Inflammatory macrophage treated with lipopolysaccharide for 4 hours (primary cell): ENCODE measurements at places on chromosomes 4 and X.

DNA sequence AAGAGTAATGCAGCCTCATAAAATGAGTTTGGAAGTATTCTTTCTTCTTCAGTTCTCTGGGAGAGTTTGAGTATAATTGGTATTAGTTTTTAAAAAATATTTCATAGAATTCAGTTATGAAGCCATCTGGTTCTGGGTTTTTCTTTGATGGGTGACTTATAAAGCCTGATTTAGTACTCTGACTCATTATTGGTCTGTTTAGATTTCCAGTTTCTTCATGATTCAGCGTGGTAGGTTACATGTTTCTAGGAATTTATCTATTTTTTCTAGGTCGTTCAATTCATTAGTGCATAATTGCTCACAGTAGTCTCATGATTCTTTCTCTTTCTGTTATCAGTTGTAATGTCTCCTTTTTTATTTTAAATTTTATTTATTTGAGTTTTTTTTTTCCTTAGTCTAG, 111.2 kb downstream of the CEP44 start:
- peak; percentile 8 for DNase-seq

DNA sequence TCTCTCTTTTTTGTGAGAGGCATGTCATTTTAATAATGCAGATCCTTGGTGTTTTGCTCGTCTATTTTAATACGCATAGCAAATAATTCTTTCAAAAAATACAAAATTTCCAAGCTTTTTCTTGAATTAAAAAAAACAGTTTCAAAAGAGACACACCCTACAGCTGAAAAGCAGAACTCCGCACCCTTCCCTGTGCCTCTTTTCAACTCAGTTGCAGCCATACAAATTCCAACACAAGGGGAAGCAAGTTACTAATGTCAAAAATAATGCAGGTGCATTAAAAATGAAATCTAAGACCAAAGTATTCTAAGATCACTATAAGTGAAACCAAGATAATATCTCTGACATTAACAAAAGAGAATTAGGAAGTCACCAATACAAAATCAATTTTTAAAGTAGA, 66.6 kb downstream of the NR3C2 start:
- DNase-seq: peak; percentile 8

DNA sequence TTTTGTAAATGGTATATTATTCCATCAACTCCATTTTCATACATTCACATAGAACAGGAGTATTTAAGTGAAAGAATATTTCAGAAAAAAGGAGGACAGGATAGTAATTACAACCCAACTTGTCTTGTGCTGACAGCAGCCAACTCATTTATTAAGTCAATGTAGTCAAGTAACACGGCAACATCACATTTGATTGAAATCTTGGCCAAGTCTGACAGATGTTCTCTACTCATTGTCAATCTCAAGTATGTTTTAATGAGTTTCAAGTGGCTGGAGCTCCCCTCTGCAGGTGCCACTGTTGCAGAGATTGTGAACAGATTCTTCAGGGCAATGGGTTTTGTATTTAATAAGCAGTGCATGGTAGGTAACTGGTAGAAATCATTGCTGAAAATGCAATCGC, 332.5 kb downstream of the C4orf33 start:
- DNase-seq: no peak

GRCh38 chrX:27746516-27746915, 61.3 kb upstream of the MAGEB10 start:
- DNase-seq: no peak

DNA sequence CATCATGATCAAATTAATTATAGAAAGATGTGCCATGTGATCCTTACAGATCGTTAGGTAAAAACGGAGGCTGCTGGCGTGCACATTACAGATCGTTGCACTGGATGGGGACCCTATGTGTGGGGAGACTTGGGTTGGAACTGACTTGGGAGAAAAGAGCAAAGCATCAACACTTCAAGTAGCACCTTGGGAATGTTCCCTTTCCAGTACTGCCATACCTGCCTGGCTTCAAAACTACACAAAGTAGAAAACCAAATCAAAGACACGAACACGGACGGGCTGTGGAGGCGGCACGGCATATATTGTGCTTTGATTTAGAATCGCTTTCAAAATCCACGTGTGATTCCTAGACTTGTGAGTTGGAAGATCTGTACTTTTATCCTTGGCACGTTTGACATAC, 898 bp downstream of the CMC4 start:
- no peak for DNase-seq

- DNase-seq: no peak
Observed at GRCh38 chrX:4825550-4825949, 1112.1 kb upstream of the PRKX start.

DNA sequence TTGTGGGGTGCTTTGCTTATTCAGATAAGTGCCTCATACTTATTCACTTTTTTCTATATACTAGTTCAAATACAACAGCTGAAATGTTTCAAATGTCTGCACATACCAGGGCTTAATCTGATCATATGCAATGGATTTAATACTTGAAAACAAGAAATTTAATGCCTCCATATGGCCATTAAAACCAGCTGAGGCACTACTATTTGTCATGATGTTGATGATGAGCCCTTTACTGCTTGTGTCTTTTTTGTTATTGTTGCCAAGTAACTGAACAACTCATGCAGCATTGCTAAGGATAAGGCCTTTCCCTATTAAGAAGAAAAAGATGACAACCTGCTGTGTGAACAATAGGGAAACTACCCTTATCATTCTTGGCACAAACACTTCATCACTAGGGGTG, 52.5 kb downstream of the MAGEB10 start:
- no peak for DNase-seq

DNA sequence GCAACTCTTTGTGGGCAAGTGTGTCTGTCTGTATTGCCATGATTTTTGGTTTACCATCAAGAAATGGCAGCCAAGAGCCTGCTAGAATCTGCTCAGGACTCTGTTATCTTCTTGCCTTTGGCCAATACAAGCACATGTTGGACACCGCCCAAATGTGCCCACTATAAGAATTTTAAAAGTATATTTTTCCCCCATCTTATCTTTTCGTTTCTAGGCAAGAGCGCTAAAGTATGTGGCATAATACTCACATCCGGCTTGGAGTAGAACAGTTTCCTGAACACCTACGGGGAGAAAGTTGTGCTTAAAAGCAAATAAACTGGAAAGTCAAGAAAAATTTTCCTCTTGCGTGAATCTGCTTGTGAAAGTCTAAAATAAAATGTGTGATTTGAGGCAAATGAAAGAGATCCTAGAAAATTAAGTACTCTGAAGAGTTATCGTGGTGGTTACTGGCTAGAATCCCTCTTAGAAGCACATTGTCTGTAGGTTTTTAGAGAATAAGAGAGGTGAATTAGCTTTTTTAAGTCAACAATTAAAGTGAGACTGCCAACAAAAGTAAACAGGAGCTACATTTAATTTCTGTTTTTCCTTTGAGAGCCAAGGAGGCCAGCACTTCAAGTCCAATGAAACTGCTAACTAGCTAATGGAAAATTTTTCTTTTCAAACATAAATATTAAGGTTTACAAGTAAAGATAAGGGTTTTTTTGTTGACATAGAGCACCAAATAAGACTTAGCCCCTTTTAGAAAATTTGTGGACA, 220.2 kb downstream of the SOWAHB start:
- no peak for DNase-seq

DNA sequence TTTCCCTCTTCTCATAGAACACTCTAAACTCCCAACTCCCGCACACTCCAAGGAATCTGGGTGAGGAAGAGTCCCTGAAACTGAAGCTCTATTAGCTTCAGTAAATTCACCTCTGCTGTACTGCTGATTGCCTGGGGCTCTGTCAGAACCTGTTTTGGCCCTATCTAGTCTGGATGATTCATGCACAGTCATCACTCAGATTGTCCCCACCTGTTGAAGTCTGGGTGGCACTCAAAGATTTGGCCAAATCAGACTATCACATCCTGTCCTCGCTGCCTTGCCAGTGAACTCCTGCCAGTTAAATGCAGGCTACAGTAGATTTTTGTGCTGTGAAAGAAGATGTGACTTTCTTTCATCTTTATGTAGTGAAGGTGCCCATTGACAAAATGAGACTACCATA, 63.5 kb upstream of the EMCN start:
- DNase-seq: no peak

GRCh38 chr4:152643153-152644035, 36.4 kb downstream of the TMEM154 start:
- DNase-seq: peak; percentile 79

GRCh38 chrX:119983494-119983893, 39.9 kb upstream of the NKAP start:
- no peak for DNase-seq

DNA sequence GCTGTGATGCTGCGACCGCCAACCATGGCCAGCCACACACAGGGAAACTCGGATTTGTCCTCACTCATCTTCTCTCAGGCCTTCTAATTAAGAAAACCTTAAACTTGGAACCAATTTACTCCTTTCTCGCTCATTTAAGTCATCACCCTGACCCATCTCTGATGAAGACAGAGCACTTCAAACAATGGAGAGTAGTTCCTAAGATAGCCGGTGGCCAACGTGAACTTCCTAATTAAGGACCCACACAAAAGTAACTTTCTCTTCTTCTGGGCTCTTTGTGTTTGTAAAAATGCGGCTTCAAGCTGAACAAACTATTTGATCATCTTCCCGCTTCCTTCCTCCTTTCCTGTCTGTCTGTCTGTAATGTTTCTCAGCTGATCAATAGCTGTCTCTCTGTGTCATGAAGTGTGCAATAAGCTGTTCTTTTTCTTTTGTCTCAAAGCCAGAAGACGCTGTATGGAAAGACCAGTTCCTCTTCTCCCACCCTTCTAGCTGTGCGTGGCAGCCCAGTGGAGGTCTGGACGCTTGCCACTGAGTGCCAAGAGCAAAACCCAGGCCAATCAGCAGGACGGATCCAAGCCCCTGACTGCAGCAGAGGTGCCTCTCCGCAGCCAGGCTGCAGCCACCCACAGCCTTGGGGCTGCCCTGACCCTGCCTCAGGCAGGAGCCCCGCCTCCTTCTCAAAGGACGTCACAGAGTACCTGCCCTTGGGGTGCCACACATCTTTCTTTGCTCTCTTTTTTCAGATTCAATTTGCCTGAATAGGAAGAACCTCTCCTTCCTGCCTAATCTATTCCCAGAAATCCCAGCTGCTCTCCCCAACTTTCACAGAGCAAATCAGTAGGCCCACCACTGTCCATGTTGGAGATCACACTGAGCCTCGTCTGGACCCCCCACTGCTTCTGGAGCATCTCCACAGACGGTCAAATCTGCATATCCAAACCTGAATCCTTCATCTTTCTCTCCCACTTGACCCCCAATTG, 59.3 kb downstream of the MAML3 start:
- DNase-seq: peak; percentile 92

GRCh38 chr4:48028696-48029095, 12.1 kb downstream of the NIPAL1 start:
- DNase-seq: no peak

GRCh38 chrX:46569621-46570020, 3.9 kb upstream of the CHST7 start:
- DNase-seq: no peak

- DNase-seq: no peak
Observed at GRCh38 chr4:131367441-131367840, 1781.7 kb upstream of the PCDH10 start.

DNA sequence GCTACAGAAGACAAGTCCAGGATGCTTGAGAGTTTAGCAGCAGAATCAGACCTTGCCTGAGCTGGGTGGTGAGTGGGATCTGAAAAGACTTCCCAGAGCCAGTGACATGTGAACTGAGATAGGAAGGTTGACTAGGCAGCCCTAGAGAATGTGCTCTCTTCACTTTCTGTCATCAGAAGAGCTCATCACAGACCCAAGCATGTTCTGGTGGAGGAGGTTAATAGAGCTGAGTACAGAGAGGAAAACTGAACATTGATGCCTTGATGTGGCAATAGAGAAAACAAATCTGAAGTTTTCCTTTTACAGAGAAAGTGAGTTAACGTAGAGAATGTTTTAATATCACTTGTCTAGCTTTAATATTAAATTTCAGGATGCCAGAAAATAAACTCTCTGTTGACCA, 17.1 kb downstream of the ADGRL3 start:
- no peak for DNase-seq

DNA sequence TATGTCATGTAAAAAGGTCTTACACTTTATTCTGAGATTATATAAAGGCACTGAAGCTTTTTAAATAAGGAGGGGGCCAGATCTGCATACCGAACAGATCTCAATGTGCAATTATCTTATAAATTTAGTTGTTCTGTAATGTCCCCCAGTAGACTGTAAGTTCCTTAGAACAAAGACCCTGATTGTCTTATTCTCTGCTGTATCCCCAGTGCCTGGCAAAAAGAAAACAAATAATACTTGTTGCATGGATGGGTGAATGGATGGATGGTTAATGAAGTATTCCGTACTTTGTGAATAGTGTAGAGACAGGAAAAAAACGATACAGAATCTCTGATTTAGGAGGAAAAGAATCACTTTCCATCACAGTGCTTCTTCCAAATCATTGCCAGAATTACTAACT, 141.5 kb downstream of the CHM start:
- DNase-seq: no peak

DNA sequence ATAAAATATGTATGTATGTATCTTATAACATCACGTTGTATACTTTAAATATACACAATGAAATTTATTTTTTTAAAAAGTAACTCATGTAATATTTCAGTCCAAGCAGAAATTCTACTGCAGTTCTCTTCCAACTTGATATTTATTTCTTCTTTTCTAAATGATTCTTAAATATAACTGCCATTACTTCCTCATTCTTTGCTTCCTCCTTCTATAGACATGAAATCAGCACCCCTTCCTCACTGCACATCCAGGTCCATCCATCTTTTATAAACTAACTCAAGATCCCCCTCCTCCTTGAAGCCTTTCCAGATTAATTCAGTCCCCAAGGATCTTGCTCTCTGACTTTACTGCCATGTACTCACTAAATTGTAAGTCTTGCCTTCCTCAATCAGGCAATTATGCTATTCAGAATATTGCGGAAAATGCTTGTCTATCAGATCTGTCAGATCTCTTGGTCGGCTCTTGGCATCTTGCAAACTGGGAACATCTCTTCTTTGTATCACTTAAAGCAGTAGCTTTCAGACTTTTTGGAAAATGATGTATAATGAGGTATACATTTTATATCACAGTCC, 3.7 kb downstream of the GPRIN3 start:
- DNase-seq: peak; percentile 49

GRCh38 chr4:164095313-164096110, 601.0 kb downstream of the TMA16 start:
- no peak for DNase-seq

- DNase-seq: no peak
Observed at GRCh38 chr4:53579826-53580225, 11.5 kb downstream of the LNX1 start.

GRCh38 chrX:153686711-153687110, 1.0 kb upstream of the SLC6A8 start:
- no peak for DNase-seq

DNA sequence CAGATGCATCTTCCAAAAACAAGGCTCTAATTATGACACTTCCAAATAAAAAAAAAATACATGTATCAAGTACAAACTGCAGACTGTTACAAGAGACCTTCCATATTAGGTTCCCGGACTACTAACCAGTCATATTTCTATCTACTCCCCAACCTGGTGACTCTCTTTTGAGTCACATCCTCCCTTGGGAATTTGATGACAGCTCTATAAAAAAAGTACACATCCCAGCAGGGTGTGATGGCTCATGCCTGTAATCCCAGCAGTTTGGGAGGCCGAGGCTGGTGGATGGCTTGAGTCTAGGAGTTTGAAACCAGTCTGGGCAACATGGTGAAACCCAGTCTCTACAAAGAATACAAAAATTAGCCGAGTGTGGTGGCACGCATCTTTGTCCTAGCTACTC, 14.9 kb downstream of the RPGR start:
- DNase-seq: no peak

- no peak for DNase-seq
Observed at GRCh38 chrX:13112499-13112898, 68.1 kb upstream of the FAM9C start.
